ENCODE measurements at places on chromosomes 4 and X.

DNA sequence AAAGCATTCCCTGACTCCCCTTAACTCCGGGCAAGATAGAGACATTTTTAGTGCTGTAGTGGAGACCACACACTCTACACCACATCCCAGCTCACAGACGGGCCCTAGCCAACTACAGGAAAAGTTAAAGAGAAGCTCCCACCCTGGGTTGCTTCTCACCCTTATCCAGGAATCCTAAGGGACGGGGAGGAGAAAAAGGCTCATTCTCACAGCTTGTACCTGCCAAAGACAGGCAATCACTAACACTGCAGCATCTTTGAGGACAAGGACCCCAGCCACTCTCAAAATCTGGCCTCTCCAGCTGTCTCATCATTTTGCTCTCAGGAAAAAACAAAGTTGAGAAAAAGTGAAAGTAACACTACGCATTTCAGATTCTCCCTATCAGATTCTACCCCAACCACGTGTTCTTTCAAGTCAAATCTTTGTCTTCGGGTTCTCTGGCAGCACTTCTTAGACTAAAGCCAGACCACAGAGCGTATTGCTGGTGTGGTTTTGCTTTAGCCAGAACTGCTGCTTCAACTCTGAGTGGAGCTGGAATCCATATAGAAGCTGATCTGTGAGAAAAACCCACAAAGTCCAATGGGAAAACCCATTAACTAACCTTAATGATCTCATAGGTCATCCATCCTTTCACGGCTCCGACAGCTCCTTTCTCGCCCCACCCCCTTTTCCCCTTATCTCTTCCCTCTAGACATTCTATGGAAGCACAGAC is 605.9 kb upstream of the DIPK2B start:
- no peak for DNase-seq

DNA sequence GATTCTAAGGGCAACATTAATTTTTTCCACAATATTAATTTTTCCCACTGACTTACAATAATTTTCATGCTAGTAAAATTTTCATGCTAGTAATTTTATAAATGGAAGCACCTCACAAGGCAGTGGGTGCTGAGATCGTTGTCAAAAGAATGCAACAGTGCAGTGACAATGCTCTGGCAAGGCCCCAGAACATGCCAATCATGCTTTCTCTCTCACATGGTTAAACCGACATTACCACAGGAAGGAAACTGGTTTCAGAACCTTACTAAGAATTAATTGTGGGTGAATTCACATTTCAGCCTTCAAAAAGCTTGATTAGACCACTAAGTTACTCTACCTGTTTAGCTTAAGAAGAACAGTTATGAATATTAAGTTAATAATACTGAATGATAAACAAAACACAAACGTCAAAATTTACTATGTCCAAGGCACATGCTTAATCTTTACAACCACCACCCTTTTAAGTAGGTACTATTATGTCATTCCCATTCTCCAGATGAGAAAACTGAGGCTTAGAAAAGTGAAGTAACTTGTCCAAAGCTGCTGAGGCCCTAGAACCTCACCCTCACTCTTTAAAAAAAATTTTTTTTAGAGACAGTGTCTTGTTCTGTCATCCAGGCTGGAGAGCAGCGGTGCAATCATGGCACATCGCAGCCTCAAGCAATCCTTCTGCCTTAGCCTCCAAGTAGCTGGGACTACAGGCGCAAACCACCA is 10.0 kb upstream of the OPHN1 start:
- no peak for DNase-seq

- no peak for DNase-seq
These were observed 124.2 kb upstream of the KCNIP4 start for GRCh38 chr4:22072726-22073125.

GRCh38 chr4:110682311-110682710 is 59.4 kb upstream of the PITX2 start:
- DNase-seq: no peak

DNA sequence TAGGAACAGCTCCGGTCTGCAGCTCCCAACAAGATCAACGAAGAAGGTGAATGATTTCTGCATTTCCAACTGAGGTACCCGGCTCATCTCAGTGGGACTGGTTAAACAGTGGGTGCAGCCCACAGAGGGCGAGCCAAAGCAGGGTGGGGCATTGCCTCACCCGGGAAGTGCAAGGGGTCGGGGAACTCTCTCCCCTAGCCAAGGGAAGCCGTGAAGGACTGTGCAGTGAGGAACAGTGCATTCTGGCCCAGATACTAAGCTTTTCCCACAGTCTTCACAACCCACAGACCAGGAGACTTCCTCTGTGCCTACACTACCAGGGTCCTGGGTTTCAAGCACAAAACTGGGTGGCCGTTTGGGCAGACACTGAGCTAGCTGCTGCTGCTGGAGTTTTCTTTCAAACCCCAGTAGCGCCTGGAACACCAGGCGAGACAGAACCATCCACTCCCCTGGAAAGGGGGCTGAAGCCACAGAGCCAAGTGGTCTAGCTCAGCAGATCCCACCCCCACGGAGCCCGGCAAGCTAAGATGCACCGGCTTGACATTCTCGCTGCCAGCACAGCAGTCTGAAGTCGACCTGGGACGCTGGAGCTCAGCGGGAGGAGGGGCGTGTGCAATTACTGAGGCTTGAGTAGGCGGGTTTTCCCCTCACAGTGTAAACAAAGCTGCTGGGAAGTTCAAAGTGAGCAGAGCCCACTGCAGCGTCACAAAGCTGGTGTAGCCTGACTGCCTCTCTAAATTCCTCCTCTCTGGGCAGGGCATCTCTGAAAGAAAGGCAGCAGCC is 84.6 kb downstream of the THOC2 start:
- peak; percentile 71 for DNase-seq

DNA sequence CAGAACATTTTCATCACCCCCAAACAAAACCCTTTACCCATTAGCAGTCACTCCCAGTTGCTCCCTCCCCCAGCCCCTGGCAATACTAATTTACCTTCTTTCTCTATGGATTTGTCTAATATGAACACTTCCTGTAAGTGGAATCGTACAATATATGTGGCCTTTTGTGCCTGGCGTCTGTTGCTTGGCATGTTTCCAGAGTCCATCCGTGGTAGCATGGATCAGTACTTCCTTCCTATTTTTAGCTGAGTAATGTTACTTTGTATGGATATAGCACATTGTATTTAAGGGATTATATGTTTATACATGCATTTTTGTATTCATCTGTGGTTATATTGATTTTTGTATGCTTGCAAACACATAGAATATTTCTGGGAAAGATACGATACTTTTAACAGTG is 48.2 kb downstream of the PPEF1 start:
- DNase-seq: no peak

DNA sequence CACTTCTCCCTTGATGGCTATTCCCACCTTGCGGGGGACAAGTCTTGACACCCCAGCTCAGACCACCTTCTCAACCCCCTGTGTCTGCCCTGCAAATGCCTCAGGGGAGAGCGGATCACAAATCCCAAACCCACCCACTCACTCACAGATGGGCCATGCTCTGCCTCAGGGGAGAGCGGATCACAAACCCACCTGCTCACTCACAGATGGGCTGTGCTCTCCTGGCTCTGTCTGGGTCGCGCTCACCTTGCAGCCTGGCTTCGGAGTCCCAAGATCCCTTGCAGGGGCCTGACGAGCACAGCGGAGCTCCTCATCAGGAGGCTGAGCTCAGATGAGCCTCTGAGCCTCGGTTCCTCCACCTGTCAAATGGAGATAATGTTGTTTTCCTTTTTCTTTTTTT is 38.6 kb downstream of the HTRA3 start:
- DNase-seq: no peak

DNA sequence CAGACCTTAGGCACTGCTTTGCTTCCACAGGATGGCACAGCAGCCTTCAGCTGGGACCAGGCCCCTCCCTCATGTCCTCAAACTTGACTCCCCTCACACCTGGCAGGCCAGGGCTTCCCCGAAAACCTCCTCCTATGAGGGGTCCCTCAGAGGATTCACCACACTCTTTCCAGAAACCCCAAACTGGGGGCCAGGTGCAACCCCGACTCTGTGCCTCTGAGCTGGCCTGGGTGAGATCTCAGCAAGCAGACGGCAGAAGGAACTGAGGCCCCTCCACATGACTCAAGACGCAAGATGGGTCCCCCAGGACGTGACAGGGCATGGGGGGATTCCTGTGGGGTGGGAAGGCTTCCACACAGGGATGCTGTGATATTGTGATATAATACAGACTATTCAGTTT is 6.2 kb downstream of the HCFC1 start:
- no peak for DNase-seq

DNA sequence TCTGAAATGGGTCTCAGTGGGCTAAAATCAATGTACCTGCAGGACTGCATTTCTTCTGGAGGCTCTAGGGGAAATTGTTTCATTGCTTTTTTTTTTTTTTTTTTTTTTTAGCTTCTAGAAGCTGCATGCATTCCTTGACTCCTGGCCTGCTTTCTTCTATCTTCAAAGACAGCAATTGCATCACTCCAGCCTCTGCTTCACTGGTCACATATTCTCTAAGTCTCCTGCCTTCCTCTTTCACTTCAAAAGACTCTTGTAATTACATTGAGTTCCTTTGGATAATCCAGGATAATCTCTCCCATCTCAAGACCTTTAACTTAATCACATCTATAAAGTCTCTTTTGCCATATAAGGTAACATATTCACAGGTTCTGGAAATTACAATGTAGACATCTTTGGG is 11.3 kb upstream of the PCYT1B start:
- DNase-seq: peak; percentile 48
